Stimulated activated CD8-positive, alpha-beta memory T cell treated with anti-CD3 and anti-CD28 coated beads, Interleukin-7, amount 100 ng/mL, for 48 hours (primary cell): ENCODE measurements at places on chromosomes 4 and X.

DNA sequence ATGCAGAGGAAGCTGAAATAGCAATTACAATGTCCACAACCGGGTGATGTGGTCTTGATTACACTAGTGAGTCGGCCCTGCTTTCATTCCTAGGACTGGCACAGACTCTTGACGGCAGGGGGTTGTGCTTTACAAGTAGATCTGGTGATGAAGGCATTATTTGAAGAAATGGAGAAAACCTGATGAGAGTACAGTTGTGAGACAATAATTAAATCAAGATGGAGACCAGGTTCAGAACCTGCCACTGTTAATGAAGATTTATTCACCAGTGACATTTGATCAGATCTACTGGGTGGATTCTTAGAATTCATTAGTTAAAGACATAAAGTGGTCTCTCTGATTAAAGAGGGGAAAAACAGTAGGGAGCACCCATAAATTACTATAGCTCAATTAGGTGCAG lies 747.2 kb downstream of the STPG2 start:
- no peak for DNase-seq

DNA sequence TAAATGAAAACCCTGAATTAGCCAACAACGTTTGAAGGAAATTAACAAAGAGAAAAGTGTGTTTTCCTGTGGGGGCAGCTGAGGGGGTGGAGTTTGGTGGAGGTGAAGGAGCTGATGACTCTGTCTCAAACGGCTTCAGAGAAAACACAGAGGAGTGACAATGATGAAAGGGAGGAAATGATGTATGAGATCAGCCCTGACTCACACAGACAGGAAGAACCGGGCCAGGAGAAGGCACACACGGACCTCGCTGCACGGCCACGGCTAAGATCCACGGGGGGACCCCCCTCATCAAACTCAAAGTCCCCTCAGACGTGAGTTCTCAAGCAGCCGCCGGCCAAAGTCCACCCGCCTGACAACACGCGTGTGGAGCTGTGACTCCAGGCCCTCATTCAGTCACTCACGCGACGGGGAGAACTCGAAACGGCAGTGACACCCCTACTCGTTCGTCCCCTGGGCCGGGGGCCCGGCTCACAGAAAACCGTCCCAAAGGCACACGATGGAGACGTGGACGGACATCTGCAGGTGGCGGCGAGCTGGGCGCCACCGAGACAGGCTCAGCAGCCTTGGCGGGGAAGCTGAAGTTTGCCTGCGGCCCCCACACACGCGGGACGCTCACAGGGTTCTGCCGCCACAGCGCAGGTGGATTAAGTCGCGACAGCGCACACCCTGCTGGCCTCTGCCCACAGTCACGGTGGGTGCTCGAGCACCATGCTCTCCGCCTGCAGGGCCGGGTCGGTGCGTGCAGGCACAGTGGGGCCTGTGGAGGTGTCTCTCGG lies 28.8 kb downstream of the PPP2R3B start:
- DNase-seq: peak; percentile 20

- no peak for DNase-seq
These were observed 376.9 kb upstream of the CTSO start for GRCh38 chr4:156330436-156331031.

GRCh38 chrX:111035256-111035655 lies 60.7 kb upstream of the PAK3 start:
- DNase-seq: no peak

DNA sequence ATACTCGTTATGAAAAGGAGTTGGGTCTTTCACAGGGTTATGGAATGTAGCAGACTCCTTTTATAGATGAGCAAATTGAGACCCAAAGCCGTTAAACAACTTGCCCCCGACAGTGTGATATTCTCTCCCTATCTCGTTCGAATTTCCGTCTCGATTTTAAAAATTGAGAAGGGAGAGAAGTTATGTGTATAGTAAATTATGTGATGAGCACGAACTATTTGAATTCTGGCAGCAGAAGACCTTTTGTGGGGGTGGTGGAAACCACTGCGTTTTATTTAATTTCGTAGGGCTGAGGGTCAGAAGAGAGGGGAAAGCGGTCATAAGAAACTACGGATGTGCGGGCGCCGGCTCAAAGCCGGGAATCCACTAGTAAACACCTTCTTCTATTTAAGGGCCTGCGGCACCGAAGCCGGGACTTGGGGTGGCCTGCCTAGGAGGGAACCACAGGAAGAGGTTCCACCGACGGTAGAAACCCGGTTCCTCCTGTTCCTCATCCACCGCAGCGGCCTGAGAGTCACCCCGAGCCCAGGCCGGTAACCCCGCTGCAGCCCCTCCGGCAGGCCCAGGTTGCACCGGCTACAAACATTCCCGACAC lies 1.5 kb upstream of the DDX3X start:
- no peak for DNase-seq

DNA sequence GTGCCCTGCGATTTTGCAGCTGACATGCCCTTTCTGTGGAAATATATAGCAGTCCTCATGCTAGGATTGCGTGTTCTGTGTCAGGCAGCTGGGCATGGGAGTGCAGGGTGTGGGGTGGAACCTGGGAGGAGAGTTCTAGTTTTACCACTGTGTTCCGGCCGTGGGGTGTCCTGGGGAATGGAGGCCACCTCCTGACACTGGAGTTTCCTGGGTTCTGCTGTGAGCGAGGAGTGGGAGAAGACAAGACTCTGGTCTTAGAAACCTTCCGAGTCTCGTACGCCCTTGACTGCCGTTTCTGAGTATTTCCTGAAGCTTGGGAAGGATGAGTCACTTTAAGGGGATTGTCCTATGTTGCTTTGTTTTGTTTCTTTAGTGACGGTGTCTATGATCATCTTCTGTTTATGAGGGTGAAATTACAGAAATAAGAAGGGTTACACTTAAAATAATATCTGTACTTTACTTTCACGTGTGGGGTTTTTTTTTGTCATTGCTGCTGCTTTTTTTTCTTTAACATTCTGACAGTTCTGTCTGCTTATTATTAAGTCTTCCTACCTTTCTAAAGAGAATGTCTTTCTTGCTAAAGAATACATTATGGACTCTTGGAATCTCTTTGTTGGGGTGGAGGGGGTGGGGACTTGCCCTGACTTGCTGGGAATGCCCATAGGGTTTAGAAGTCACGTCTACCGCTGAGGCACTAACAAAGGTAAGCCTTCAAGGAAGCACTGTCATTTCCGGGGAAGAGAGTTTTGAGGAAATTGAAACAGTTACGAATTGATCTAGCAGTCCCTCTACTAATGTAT lies 19.1 kb downstream of the CD99 start:
- DNase-seq: no peak

DNA sequence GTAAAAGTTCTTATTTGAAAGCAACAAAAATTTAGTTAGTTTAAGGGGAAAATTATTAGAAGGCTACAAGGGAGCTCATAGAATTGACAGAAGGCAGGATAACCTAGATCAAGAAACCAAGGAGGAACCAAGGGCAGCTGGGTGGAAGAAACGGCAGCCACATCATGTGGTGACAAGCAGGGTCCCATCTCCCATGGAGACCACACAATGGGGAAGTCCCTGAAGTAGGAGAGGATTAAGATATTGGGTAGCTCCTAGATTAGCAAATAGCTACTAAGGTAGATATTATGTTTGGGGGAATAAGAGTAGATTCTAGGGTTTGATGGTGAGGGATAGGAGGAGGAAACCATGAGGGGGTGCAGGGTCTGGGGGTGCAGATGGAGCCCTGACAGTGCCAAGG lies 48.0 kb upstream of the TMEM154 start:
- no peak for DNase-seq

- DNase-seq: no peak
These were observed 218.4 kb upstream of the BMP3 start for GRCh38 chr4:80812145-80812544.

DNA sequence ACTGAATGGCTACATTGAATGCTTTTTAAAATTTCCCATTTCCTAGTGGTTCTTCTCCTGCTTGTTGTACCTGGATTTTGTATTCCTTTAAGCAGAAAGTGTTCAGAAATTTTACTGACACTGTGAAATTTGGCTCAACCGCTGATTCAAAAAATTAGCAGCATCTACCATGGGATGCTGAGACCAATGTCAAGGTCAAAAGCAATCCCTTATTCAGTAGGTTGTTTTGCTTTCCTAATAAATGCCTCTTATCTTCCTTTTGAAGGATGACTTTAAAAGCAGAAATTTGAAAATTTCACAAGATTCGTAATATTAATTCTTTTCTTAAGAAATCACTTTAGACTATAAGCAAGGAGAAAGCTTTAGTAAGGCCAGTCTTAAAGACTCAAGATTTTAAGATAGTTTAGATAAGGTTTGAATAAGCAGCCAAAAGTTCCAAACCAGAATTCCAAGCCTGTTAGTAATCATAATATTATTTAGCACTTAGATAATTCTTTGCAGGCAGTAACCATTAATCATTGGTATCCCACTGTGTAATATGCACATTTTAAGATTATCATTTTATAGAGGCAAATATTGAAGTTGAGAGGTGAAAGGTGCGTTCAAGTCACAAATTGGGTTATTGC lies 508.8 kb downstream of the ANKRD50 start:
- DNase-seq: no peak

DNA sequence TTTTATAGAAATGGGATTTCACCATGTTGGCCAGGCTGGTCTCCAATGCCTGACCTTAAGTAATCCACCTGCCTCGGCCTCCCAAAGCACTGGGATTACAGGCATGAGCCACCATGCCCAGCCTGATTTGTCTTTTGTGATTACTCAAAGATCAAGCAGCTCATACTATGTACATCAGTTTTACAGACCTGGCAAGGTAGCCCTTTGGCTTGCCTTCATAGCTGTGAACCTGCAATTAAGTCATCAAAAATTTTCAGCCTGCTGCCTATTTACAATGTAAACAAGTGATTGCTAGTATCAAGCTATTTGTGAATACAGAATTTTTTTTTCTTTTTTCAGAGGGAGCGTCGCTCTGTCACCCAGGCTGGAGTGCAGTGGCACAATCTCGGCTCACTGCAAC lies 46.2 kb downstream of the GSX2 start:
- no peak for DNase-seq

DNA sequence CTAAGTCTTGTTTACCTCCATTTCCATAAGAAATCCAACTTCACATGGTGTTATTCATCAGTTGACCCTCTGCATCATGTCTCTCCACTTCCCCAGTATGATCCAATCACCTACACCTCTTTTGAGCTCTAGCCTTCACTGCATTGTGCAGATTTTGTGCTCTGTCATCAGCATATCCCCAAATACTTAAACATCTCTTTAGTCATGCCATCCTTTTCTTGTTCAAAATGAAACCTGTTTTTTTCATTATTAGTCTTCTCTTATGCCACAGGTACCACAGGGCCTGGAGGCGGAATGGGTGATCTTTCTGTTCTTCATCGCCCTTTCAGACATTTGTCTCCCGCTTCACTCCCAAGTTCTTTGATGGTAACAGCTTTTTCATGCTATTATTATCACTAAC lies 382.7 kb upstream of the GALNTL6 start:
- no peak for DNase-seq

DNA sequence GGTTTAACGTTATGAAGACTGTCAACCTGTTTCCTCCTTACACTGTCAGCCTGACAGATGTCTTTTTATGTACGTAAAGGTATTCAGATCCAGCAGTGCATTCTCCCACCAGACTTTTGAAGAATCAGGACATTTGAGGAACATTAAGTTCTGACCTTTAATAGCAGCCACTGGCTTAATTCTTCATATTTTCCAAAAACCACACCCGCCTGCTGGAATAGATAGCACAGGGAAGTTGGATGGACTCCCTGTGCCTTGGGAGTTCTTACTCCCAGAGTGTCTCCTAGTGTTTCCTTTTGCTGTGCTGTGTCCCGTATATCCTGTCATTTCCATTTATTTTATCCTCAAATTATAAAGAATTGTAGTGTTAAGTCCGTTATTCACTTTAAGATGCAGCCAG lies 94.5 kb downstream of the AFF1 start:
- no peak for DNase-seq

DNA sequence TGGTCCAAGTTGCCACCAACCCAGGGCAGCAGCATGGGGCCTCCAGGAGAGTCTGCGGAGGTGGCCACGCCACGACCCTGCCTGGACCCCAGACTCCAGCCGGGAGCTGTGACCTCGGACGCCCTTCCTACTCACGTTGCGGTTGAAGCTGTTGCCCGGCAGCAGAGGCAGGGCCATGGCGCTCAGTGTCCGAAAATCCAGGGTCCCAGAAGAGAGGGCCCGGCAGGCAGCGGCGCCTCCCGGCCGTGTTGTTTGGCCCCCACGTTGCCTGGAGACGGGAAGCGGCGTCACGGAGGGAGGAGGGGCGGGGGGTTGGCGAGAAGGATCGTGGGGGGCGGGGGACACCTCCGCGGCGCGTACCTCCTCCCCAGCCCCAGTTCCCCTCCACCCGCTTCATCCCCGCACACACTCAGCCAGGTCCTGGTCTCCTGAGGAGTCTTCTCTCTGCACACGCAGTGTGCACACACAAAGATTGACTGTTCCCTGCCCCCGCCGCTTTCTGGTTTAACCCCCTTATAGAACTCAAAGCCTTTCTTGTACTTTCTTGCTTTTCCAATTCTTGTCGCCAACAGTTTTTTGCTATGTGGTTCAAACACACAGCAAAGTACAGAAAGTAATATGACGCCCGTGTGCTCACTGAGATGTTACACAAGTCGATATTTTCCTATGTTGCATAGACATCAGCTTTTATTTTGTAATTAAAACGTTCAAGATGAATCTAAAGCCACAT lies at the start of gene EFHC2:
EFHC2 (minus strand) TSS at position 261 of the 730 bp plus-strand sequence; CDS start at position 177, 84 bp downstream.
- DNase-seq: peak; percentile 32

- DNase-seq: no peak
These were observed 31.3 kb upstream of the ANAPC4 start for GRCh38 chr4:25345744-25346143.

DNA sequence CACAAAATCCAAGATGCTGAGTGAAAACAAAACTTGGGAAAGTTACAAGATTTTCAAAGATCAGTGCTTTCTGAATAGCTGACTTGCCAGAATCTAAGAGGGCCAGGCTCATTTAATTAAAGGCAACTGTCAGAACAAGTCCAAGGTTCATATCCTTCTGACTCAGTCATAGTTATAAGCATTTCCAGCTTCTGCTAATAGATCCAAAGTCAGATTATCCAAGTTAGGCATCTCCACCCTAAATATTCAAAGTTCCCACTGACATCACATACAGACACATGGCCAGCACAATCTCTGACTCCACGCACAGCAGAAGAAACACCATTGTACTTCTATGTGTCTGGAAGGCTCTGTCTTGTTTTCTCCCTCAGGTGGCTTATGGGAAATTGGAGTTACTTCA lies 41.8 kb downstream of the GASK1B start:
- no peak for DNase-seq
